A673 (cell line): ENCODE measurements at places on chromosomes 7 and 10.

DNA sequence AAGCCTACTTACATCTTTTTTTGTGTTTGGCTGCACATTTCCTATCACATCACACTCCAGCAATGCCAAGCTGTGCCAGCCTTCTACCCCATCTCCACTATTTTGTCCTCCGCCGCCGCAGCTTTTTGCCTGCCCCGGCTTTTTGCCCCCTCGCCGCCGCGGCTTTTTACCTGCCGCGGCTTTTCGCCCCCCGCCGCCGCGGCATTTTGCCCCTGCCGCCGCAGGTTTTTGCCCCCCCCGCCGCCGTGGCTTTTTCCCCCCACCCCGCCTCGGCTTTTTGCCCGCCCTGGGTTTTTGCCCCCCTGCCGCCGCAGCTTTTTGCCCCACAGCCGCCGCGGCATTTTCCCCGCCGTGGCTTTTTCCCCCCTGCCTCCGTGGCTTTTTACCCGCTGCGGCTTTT lies 506.0 kb downstream of the ZNF37A start:
- no peak for DNase-seq
- no peaks in the 10 kb centered on the region for H3K36me3 ChIP-seq
- no peaks in the 10 kb centered on the region for H3K27me3 ChIP-seq
- no peak overlapping the region for H3K4me3 ChIP-seq

DNA sequence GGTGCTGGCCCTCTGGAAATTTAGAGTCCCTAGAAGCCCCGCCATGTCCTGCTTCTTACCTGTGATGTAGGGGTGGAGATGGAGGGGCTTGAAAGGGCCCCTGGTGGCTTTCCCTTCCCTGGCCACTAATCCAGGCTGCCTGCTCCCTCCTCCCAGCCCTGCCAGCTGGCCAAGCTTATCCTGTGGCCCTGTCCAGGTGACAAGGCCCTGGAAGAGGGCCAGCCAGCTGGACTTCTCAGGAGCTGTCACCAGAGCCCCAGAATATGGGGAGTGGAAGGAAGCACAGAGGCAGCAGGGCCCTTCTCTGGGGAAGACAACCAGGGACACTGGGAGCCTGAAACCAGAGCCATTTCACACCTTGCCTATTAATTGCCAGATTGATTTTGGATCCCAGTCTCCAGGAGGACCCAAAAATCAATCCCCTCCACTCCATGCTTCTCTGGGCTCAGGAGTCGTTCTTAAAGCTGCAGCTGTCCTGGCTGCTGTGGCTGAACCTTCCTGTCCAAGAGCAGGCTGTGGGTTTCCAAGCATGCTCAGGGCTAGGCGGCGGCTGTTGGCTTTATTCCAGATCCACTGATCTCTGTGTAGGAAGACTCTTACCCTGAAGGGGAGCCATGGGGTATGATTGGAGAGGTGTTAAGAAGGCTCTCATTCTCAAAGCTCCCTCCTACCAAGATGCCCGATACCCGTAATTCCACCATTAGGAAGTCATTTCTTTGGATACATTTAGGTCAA lies 52.6 kb upstream of the PCBD1 start:
- DNase-seq: peak; percentile 5
- no peaks in the 10 kb centered on the region for H3K36me3 ChIP-seq
- no peak overlapping the region for H3K27ac ChIP-seq
- no peaks in the 10 kb centered on the region for H3K27me3 ChIP-seq
- H3K4me1 ChIP-seq: no peaks in the 10 kb centered on the region
- no peak overlapping the region for H3K4me3 ChIP-seq

- no peaks in the 10 kb centered on the region for H3K36me3 ChIP-seq
- H3K4me1 ChIP-seq: no peaks in the 10 kb centered on the region
- no peak for DNase-seq
- no peak overlapping the region for H3K27ac ChIP-seq
Measured at GRCh38 chr10:614790-615582, 74.5 kb downstream of the DIP2C start.

DNA sequence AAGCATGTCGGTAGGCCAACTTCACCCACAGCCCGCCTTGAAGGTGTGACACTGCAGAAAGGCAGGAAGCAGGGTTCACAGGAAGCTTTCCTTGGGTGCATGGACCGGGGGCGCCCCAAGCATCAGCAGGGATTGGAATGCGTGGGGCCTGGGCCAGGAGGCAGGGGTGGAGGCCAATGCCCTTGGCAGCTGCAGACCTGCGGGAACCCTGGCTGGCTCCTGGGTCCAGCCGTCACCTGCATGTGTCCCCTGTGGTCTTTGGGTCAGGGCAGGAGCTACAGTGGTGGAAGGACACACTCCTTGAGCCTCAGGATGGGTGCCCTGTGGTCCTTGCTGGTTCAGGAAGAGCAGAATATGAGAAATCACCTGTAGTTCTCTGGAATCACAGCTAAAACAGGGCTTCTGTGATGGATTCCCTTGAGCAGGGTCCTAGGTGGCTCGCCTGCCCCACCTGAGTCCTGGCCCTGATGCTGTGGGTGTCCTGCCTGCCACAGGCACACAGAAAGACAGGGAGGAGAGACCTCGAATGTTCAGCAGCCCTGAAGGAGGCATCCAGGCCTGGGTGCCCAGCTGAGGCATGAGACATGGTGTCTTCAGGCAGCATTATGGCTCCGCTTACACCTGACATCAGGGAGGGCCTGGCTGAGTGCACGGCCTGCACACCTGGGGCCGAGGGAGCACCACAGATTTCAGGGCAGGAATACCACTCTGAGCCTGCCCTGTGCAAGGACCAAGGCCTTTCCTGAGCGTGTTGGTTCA lies 15.1 kb downstream of the ANTXRL start:
- H3K27ac ChIP-seq: no peak overlapping the region
- DNase-seq: no peak
- no peaks in the 10 kb centered on the region for H3K36me3 ChIP-seq
- no peak overlapping the region for H3K4me3 ChIP-seq
- H3K4me1 ChIP-seq: no peaks in the 10 kb centered on the region
- H3K27me3 ChIP-seq: no peaks in the 10 kb centered on the region

DNA sequence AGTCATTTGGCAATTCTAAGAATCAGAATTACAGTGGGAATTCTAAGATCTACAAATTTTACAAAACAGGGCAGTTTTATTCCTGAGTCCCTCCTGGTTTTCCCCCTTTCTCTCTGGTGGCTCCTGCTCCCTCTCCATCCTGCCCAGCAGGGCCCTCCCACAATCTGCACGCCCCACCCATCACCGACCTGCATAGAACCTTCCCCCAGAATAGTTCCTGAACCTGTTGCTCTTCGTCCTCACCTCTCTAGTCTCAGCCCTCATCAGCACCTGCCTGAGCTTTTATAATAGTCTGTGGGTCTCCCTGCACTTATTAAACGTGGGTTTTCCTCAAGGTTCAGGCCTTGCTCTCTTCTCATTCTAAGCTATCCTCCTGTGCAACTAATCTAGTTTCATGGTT lies 49.1 kb upstream of the MNX1 start:
- no peak overlapping the region for H3K27ac ChIP-seq
- no peaks in the 10 kb centered on the region for H3K36me3 ChIP-seq
- DNase-seq: no peak
- peaks cover 52% of the 10 kb centered on the region for H3K27me3 ChIP-seq
- no peak overlapping the region for H3K4me3 ChIP-seq
- no peaks in the 10 kb centered on the region for H3K4me1 ChIP-seq

DNA sequence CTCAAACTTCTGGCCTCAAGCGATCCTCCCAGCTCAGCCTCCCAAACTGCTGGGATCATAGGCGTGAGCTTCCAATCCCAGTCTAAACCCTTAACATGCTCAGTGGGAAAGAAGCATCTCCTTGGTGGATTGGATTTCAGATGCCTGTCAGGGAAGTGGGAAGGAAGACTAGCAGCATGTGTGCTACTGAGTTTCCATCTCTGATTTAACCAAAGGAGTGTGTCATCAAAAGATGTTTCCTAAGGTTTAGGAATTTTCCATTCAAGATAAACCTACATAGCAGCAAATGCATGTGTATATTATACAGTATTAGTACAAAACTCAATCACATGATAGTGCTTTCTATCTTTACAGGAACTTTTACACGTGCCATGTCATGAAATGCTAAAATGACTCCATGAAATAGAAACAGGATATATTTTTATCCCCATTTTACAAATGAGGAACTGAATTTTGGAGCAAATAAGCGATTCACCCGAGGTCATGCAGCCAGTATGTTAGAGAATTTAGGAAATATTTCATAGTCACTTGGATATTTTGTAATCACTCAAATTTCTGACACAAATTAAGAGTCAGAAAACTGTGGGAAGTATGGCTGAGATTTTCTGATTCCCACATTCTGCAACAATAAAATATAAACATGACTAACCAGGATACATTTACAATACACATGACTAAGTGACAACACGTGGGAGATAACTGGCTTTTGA lies 11.4 kb upstream of the TMEM26 start:
- no peak for DNase-seq
- peaks cover 4% of the 10 kb centered on the region for H3K4me1 ChIP-seq
- no peak overlapping the region for H3K27ac ChIP-seq
- H3K4me3 ChIP-seq: no peak overlapping the region
- no peaks in the 10 kb centered on the region for H3K36me3 ChIP-seq
- no peaks in the 10 kb centered on the region for H3K27me3 ChIP-seq

DNA sequence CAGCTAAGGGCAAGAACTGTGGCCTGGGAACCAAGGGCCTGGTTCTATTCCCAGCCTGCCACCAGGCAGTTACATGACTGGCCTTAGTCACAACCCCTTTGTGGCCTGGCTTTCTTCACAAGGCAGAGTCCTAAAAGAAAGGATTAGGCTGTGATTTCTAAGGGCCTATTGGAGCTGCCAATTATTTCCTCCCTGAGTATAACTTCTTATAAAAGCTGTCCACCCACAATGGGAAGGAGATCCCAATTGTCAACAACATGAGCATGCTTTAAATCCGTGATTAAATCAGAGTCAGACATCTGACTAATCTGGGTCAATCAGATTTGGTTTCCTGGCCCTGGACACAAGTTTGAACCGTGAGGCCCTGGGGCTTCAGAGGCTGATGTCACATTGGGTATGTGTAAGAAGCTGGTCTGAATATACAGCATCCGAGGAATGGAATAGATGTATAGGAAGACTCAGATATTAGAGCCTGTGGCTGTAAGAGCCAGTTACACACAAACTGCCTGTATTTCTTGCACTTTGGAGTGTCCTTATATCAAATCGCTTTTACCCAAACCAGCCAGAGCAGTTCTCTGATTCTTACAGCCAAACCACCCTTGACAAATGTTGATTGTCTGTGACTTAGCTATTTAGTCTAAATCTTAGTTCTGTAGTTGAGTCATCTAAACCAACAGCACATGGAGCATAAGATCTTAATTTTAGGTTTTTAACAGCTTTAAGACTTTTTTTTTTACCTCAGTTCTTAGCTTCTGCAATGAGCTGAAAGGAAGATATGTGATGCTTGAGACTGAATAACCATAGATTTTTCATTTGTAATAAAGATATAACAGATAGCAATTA lies 61.3 kb downstream of the ABCB4 start:
- H3K36me3 ChIP-seq: no peaks in the 10 kb centered on the region
- H3K27ac ChIP-seq: no peak overlapping the region
- DNase-seq: no peak
